ENCODE measurements at places on chromosomes 6 and 20.
A peak's percentile ranks its signal among the peaks of the same experiment; 100 is the strongest.

- no peak for DNase-seq
Measured at GRCh38 chr20:11894062-11894461, 23.6 kb upstream of the BTBD3 start.

DNA sequence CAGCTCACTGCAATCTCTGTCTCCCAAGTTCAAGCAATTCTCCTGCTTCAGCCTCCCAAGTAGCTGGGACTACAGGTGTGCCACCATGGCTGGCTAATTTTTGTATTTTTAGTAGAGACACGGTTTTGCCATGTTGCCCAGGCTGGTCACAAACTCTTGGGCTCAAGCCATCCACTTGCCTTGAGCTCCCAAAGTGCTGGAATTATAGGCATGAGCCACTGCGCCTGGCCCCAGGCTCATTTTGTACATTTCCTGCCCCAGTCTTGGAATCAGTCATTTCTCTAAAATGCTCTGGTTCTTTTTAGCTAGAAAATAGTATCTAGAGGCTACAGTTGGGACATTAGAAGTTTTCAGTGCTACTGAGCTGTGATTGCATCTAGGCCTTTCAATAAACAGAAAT, 13.5 kb downstream of the MANBAL start:
- no peak for DNase-seq

GRCh38 chr6:14259594-14260152, 142.1 kb downstream of the CD83 start:
- DNase-seq = no peak

GRCh38 chr20:50431066-50431450, 79.1 kb upstream of the PTPN1 start:
- DNase-seq = no peak

DNA sequence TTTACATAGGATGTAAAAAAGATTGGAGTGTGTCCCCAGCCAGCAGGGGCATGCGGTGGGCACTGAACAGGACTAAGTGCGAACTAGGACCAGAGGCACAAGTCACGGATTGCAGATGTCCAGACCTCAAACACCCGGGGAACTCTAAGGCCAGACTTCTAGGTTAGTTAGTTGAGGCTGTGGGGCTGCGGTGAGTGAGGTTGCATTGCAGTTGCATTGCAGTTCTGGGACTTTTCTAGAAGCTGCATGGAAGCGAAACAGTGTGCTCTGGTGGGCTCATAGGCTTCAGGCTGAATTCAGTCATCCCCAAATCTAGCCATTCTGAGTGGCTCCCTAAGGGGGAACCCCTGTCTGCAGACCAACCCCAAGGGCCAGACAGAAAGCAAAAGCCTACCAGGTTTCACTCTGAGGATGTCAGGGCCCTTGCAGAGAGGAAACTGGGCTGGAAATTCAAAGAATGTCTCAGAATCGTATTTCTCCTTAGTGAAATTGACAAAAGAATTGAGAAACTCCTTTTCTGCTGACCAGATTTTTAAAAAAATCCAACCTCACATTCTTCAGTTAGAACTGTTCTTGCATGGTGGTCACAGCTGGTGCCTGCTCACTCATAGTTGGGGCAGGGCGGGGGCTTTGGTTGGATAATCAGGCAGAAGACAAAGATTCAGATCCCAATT, 182.8 kb downstream of the ZDHHC14 start:
- DNase-seq = no peak

GRCh38 chr6:74755196-74755595, 450.7 kb downstream of the COL12A1 start:
- DNase-seq = no peak

DNA sequence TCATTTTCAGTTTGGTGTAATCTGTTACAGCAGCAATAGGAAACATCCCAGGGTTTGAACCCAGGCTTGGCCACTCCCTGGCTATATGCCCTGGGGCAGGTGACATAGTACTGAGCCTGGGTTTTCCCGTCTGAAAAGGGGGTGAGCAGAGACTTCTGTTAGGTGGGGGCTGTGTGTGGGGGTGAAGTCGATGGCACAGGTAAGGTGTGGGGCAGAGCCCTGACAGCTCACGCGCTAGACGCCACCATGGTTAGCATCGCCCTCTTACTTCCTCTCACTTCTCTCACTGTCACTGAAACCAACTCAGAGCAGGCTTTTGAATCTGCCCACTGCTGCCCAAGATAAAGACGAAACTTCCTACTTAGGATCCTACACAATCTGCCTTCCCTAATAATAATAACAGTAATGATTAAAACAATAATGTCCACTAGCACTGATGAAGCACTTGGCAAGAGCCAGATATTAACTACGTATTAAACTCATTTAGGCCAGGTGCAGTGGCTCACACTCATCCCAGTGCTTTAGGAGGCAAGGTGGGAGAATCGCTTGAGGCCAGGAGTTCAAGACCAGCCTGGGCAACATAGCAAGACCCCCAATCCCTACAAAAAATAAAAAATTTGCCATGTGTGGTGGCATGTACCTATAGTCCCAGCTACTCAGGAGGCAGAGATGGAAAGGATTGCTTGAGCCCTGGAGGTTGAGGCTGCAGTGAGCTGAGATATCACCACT, 117.9 kb upstream of the PTPN1 start:
- no peak for DNase-seq

GRCh38 chr6:1491025-1491424, 101.6 kb downstream of the FOXF2 start:
- DNase-seq = no peak

DNA sequence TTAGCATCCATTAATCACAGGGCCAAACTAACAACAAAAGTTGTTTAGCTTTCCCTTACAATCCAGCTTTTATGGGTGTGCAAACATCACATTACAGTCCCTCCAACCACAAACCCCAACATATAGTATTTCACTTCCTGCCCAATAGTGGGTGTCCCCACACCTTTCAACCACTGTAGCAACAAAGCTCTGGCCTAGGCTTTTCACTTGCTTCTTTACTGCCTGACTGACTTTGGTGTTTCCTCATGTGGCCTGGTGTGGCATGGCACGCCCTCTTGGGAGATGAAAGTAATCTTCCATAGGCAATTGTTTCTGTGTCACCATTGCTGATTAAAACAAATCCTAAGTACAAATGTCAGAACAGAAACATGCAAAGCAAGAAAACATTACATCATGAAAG, 46.3 kb downstream of the MCM8 start:
- DNase-seq = no peak

DNA sequence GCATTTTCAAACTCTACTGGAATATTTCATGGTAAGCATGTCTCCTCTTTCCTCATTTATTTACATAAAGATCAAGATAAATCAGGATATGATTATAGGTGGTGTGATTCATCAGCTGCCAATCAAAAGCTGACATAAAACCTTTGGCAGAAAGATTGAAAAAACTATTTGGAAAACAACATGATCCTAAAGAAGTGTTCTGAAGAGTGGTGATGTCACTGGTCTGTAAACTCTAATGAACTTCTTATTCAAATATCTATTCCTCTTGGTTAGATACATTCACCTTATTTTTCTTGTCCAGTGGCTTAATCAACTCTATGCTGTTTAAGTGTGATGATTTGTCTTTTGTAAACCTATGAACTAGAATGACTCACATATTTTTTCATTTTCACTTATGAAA, 535.5 kb upstream of the CITED2 start:
- DNase-seq = no peak

GRCh38 chr6:52657870-52658269, 13.0 kb upstream of the TMEM14A start:
- DNase-seq = no peak

- no peak for DNase-seq
Measured at GRCh38 chr6:71179249-71179885, 109.2 kb upstream of the OGFRL1 start.

DNA sequence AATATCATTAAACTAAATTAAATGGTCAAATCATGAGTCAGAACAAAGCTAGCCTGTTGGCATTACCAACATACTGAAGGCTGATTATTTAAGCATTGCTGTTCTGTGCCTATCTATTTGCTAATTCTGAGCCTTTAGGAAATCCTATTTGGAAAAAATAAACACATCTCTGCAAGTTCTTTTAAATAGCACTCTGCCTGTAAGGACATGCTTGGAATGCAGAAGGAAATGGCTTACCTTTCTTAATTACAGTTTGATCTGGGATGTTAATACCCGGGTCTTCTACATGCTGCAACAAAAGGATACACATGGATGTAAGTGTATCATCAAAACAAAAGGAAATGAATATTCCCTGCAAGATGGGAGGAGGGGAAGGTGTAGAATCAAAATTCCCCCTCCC, 8.3 kb downstream of the TFAP2A start:
- no peak for DNase-seq

GRCh38 chr20:57659517-57660180, 39.4 kb upstream of the ZBP1 start:
- DNase-seq = no peak

- no peak for DNase-seq
Measured at GRCh38 chr6:160979061-160979708, 12.4 kb upstream of the MAP3K4 start.

DNA sequence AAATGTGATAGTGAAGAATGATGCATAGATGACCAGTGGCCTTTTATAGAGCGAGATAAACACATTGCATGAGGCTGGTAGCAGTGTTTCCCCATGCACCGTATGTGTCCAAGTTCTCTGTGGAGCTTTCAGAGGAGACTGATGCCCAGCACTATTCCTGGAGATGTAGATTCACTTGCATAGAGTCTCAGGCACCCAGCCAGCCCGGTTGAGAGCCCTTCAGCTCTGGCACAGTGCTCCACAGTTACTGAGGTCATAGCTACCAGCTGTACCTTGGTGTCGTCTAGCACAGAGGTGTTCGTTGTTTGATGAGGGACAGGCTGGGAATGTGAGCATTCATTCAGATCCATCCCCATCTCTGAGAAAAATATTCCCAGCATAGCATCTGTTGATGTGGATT, 328.9 kb downstream of the FARS2 start:
- DNase-seq = peak; percentile 96

- DNase-seq = no peak
Measured at GRCh38 chr20:19789009-19789408, 31.0 kb downstream of the RIN2 start.

DNA sequence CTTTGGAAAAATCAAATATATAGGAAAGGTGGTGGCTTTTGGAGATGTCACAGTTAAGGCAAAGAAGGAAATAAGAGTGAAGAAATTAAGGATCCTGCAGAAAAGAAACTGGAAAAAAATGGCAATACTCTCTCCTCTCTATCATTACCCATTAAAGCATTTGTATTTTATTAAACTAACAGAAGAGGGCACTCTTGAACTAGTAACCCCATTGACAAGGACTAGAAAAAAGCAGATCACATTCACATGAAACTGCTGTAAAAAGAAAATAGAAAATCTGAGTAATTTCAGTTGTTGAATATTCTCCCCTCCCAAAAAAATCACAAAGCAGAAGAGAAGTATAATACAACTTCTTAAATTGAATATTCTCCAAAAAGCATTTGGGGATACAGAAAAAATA, 104.1 kb upstream of the SLC35B3 start:
- DNase-seq = peak; percentile 79

DNA sequence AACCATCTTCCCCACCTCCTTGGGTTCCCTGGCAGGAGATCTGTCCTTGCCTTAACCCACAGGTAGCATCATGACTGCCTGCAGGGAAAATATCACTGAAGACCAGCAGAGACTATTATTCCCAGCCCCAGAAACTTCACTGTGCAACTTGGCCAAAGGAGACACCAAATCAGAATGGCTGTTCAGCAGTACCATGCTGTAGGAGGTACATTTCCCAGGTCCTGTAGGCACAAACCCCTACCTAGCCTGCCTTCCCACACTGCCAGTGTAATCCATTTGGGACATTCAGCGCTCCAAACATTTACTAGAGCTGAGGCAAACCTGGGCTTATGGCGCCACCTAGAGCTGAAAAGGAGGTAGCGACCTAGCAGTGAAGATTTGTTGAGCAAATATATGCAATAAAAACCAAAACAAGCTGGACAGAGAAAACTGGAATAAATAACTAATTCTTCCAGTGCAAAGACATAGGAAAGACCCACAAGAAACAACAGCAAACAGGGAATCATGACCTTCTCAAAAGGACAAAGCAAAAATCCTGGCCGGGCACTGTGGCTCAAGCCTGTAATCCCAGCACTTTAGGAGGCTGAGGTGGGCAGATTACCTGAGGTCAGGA, 60.3 kb downstream of the VTA1 start:
- DNase-seq = peak; percentile 23

DNA sequence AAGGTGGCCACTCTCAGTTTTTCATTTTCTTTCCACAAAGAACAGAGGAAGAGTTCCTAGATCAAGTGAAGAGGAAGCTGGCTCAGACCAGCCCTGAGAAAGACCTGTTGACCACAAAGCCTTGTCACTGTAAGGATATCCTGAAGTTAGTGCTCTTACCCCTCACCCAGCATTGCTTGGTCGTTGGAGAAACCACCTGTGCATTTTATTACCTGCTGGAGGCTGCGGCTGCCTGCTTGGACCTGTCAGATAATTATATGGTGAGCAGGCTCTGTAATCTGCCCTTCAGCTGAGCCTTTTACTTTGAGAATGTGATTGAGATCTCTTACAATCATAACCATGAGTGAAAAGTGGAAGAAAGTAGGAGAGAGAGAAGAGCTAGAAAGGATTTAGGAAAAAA, 21.9 kb downstream of the TREML1 start:
- DNase-seq = no peak

- DNase-seq = no peak
Measured at GRCh38 chr6:71727632-71728294, 158.6 kb upstream of the RIMS1 start.

- DNase-seq = no peak
Measured at GRCh38 chr6:145540741-145541140, 194.6 kb downstream of the EPM2A start.

DNA sequence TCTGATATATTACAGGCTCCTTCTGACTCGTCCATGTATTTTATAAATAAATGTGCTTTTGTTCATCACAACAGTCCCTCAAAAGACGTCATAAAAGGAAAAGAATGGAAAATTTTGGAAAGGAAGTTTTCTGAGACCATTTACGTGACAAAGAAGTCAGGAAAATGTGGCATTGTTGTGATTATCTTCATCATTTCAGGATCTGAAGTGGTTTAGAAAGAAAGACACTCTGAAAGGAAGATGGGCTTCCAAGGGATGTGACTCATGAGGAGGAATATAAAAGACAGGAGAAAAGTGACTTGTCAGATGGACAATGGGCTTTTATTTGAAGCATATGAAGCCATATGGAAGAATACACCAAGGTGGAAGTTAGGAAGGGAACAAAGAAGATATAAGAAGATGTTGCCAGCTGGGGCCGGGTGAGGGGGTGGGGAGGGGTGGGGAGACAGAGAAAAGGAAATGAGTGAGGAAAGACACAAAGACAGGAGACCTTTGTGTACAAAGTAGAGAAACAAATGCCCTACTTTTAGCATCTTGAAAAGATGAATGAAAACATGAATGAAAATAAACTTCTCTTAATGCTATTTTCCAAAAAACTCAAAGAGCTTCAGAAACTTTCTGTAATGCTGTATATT, 190.3 kb upstream of the PREP start:
- no peak for DNase-seq

Measured in NCI-H2029 (cell line).